ENCODE measurements at places on chromosomes 11 and 22.
A peak's percentile ranks its signal among the peaks of the same experiment; 100 is the strongest.

- DNase-seq: peak; percentile 96
Observed at GRCh38 chr22:31055635-31056159, 25.4 kb upstream of the SMTN start.

- no peak for DNase-seq
Observed at GRCh38 chr22:37464181-37464580, 22.0 kb downstream of the MFNG start.

GRCh38 chr11:96311120-96311568 is 31.9 kb downstream of the MAML2 start:
- no peak for DNase-seq

DNA sequence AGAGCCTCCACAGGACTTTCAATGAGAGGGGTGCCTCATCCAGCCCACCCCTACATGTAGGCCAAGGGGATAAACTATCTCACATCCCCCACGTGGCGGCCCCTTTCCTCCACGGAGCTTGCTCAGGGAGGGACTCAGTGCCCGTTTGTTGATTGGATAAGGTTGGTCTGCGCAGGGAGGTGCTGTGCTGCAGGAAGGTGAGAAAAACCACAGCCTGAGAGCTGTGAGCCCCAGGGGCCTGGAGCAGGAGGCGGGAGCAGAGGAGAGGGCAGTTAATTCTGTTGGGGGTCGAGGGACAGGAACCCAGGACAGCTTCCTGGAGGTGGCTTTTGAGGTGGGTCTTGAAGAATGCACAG is 31.9 kb upstream of the ATXN10 start:
- DNase-seq: no peak

Measured in posterior vena cava (tissue), 2 donors.